WTC11 (cell line): ENCODE measurements at places on chromosomes 4 and X.

- no peak for DNase-seq
These were observed 309.7 kb downstream of the TENM3 start for GRCh38 chr4:182552948-182553347.

- DNase-seq, result peak; percentile 8
These were observed 27.5 kb downstream of the NKX1-1 start for GRCh38 chr4:1378559-1379231.

- no peak for DNase-seq
These were observed 61.6 kb upstream of the GPR174 start for GRCh38 chrX:79082899-79083298.

- no peak for DNase-seq
These were observed 150.2 kb downstream of the CXXC4 start for GRCh38 chr4:104344342-104344980.

- no peak for DNase-seq
These were observed 35.9 kb downstream of the SUPT20HL1 start for GRCh38 chrX:24396236-24396930.

GRCh38 chr4:16078195-16078760 lies 5.5 kb downstream of the PROM1 start:
- no peak for DNase-seq

DNA sequence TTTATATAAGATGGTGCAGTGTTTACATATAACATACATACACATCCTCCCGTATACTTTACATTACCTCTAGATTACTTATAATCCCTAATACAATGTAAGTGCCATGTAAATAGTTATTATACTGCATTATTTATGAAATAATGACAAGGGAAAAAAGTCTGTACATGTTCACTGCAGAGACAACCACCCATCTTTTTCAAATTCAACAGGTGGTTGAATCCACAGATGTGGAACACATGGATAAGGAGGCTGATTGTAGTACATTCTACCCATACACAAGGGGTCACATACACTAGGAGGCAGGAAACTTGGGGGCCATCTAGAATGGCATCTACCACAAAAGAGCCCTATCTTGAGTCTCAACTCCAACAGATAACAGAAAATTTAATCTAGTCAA lies 3.4 kb upstream of the IDS start:
- no peak for DNase-seq

GRCh38 chr4:4379540-4380087 lies 7.3 kb upstream of the NSG1 start:
- DNase-seq, result no peak

DNA sequence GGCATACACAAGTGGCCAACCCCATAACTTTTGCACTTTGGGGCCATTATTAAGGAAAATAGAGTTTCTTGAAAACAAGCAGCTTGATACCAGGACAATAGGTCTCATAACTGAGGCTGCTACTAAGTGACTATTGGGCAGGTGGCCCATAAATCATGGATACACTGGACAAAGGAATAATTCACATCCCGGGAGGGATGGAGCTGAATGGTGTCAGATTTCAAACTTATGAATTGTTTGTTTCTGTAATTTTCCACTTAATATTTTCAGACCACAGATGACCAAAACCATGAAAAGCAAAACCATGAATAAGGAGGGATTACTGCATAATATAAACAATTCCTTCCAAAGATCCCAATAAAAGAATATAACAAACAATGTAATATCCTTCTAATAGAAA lies 114.4 kb downstream of the WDFY3 start:
- DNase-seq, result no peak
